Eye (tissue), 1 donor: ENCODE measurements at places on chromosomes 13 and 19.
A peak's percentile ranks its signal among the peaks of the same experiment; 100 is the strongest.

GRCh38 chr19:16862826-16863415 lies 25.9 kb upstream of the F2RL3 start:
- DNase-seq: no peak

DNA sequence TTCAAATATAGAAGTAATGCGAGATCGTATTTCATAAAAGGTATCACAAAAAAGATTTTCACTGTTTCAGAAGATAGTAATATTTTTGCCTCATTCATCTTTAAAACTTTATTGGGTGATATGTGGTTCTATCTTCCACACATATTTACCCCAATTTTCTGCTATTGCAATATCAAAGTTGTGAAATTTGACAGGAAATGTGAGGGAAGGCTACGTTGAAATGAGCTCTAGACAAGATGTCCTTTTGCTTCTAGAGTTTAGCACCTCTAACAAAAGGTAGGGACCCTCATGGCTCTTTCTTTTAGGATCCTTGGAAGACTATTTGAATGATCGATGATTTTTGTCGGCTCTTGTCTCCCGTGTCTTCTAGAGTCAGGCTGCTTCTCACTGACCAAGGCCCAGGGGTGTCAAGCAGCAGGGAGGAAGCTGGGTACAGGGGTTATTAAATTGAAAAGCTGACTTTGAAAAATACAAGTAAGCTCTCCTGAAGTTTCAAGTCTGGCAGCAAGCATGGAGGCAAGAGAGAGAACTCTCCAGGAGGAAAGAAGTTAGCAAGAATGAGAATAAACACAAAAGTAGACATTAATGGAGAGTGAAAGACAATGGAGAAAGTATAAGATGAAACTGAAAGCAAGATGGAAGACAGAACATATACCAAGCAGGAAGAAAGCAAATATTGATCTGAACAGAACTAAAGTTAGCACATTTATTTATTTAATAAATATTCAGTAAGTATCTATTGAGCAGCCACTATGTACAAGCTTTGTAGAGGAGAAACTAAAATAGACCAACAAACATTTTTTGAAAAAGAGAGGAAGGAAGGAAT lies 73.4 kb downstream of the RUBCNL start:
- no peak for DNase-seq

DNA sequence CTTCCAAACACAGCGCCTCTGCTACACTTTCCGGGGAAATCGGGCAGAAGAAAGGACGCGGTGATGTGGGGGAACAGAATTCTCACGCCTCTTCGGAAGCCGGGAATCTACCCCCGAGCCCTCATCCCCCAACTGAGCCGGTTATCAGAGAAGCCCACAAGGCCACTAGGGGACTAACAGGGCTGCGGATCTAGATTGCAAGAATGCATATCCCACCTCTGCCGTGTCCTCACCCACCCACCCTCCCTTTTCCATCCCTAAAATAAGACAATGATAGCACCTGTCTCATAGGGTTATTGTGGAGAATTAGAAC lies 1.1 kb downstream of the IGFLR1 start:
- no peak for DNase-seq

DNA sequence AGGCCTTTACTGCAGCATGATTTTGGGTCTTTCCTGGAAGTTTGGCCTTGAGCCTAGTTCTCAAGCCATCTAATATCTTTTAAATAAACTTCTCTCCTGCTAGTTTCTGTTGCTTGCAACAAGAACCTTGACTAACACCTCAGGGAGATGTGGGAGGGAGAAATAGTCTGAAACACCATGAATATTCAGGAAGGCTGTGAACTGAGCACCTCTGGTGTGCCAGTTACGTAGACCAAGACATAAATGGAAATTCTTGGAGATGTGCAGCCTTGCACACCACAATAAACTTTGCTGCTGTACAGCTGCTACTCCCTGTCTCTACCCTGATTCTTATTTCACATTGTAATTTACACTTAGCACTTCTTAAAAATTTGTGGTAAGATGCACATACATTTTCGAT lies 86.9 kb upstream of the SPATA13 start:
- no peak for DNase-seq

- DNase-seq: no peak
Measured at GRCh38 chr13:97911311-97912138, 42.0 kb upstream of the IPO5 start.

DNA sequence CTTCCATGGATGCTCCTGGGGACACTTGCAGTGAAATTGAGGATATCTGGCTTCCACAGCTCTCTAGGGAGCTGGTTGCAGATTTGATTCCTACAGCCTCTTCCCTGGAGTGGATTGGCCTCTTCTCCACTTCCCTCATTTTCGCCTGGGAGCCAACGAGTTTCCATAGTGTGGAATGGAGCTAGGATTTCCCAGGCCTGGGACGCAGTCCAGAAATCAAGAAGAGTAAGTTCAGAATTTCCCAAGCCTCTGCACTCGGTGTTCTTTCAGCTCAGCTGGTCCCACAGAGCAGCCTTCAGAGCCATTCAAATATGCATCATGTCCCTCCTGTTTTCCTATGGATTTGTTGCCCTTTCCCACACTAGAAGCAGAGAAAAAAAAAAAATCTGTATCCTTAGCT lies 68.2 kb downstream of the RAP2A start:
- peak; percentile 29 for DNase-seq

DNA sequence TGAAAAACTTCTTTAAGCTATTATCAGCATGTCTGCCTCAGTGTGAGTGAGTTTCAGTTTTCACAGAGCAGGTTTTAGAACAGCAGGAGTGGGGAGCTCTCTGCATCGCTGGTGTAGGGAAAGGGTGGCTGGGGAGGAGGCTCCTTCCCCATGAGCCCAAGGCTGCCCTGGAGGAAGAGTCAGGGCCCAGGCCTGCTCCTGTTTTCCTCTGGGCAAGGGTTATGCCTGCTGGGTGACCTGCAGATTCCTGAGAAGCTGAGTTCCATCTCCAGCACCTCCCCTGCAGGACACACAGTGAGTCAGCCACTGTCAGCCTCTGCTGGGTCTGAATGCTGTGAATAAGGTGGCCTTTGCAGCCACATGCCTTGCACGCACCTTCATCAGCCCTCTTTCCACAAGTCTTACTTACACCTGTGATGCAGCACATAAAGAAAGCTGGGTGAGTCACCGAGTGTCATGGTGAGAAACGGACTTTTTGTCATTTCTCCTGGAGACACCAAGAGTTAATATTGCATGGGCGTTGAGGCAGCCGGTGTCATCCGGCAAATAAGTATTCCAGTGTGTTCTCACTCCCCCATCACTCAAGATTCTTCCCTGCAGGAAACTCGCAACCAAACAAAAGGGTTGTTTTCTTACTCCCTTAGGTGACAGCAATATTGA lies 186.4 kb upstream of the KL start:
- peak; percentile 10 for DNase-seq

DNA sequence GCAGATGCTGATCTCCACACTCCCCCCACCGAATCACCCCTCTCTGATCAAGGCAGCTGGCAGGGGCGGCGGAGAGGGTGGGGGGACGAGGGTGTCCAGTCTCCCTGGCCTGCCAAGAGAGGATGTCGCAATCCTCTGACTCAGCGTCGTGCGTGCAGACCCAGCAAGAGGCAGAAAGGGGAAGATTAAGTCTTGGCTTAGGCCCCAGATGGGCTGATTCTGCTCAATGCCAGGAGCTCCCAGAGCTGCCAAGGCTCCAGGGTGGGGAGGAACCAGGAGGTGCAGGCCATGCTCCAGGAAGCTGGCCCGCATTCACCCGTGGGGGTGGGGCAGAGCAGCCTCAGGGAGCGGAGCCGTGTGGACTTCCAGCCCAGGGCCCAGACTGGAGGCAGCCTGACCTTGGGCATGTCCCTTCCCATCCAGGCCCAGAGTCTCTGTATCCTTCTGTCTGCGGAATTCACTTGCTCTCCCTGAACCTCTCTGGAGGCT lies 6.6 kb upstream of the BCL3 start:
- DNase-seq: peak; percentile 86

DNA sequence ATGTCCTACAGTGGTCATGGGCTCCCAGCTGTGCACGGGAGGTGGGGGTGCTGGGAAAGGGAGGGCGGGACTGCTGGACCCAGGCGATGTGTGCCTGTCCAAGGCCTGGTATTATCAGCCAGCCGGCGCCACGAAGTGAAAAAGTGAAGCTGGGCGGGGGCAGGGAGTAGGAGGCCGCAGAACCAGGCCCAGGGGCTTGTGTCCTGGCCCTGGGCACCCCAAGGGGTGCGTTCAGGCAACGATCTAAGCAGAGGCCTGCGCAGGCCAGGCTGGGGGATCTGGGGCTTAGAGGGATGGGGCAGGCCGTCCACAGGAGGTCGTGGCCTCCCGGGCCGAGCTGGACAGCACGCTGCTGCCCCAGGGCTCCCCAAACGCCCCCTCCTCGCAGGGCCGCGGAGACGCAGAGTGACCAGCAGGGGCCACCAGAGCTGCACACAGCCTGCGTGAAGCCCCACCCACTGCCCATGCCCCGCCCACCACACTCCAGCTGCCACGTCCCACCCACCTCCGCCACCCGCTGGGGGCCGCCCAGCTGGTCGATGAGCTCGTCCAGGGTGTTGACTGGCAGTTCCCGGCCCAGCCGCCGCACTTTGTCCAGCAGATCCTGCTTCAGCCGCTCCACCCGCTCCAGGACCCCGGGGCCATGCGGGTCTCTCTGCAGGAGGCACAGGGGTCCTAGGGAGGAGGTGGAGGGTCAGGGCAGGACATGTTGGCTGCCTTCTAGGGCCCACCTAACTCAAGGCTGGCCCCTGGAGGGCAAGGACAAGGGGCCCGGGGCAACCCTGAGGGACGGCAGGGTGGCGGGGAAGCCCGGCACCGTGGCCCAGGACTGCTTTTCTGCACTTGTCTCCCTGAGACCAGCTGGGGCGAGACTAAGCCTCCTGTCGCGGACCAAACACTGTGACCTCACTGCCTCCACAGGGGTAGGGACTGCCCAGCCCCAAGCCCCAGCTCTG lies 9.5 kb downstream of the GPX4 start:
- peak; percentile 96 for DNase-seq

GRCh38 chr19:14985133-14985532 lies 5.5 kb upstream of the SLC1A6 start:
- DNase-seq: no peak

DNA sequence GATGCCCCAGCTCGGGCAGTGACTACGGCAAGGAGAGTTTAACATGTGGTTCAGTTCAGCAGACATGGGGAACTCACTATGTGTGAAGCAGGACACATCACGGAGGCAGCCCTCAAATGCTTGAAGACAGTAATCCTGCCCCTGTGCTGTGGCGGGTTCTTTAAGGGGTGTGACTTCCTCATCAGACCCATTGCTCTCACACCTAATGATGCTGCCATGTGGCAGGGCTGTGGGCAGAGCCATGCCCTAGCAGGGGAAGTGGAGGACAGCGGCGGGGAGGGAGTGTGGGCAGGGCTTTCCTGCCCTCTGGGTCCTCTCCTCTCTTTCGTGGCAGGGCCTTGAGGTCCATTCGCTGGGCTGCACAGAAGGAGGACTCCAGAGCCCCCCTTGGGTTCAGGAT lies 131.1 kb upstream of the GJB6 start:
- no peak for DNase-seq

- no peak for DNase-seq
Measured at GRCh38 chr13:27288392-27288791, 17.8 kb downstream of the RASL11A start.

- peak; percentile 74 for DNase-seq
Measured at GRCh38 chr19:17385878-17386611, 8.0 kb downstream of the CCDC194 start.

DNA sequence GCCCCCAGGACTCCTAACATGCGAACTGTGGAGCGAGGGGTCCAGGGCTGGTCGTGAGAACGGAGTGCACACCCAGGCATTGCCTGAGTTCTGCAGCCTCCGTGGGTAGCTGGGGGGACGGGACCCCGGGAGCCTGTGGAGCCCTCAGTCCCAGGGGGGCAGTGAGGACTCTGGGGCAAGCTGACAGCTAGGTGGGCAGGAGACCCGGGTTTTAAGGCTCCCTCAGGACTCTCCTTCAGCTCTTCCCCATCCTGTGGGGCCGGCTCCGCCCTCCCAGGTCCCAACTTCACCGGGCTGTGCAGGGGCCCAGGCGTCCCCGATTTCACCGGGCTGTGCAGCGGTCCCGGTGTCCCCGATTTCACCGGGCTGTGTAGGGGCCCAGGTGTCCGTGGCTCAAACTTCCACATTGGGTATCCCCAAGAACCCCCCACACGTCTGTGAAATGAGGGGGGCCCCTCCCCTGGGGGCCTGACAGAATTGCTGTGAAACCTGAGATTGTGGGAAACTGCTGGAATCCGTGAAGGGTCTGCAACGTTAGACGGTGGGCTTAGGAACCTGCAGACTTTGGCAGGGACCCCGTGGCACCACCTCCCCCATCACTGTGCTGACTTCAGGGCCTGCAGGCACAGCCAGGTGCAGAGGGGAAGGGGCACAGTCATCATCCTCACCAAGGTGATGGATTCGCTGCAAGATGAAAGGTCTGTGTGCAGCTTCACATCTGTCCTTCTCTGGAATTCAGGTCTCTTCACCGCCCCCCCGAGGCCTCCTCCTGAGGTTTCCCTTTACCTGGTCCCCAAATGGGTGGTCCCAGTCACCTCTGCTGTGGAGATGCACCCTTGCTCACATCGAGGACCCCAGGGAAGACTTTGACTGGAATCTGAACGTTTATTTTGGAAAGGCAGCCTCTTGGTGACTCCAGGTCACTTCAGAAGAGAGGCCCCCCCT lies 73.2 kb upstream of the MCF2L start:
- DNase-seq: no peak

DNA sequence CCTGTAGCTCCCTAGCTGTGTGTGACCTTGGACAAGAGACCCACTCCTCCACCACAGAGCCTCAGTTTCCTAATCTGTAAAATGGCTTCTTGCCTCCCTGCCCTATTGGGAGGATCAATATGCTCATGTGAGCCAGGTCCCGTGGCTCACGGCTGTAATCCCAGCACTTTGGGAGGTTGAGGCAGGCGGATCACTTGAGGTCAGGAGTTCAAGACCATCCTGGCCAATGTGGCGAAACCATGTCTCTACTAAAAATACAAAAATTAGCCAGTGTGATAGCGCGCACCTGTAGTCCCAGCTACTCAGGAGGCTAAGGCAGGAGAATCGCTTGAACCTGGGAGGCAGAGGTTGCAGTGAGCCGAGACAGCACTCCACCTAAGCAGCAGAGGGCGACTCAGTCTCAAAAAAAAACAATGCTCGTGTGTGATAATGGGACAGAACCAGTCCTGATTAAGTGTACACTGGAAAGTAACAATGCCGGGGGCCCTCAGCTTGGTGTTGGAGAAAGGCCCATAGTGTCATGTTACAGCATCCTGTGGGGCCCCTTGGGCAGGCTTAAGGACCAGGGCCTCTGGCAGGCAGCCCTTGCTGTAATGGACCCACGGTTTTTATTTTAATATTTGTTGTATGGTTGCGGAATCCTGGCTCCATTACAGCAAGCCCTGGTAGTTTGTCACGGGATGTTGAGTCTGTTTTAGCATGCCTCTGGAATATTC lies 6.8 kb downstream of the RPS11 start:
- DNase-seq: peak; percentile 85

GRCh38 chr19:56076498-56076897 lies 44.6 kb downstream of the ZNF787 start:
- DNase-seq: peak; percentile 85

DNA sequence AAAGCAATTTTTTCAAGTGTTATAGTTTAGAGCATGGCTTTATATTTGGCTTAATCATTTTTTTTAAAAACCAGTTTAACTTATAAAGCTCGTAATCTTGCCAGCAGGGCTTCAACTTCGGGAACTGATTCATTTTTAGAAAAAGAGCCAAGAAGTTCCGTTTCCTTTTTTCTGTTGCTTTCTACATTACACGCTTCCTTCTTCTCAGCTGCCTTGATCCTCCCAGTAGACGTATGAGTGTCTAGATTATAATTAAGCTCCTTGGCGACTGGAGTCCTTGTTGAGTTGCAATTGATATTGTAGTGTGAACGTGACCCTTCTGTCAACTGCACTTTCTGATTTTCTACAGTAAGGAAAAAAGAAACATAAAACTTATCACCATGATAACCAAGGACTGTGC lies 497.2 kb downstream of the DIAPH3 start:
- DNase-seq: peak; percentile 28
